ENCODE measurements at places on chromosomes 13 and 19. TPM values are rescaled to one million over a fixed set of nuclear protein-coding genes. Genes with fewer than 3 reads are reported as not detected.

DNA sequence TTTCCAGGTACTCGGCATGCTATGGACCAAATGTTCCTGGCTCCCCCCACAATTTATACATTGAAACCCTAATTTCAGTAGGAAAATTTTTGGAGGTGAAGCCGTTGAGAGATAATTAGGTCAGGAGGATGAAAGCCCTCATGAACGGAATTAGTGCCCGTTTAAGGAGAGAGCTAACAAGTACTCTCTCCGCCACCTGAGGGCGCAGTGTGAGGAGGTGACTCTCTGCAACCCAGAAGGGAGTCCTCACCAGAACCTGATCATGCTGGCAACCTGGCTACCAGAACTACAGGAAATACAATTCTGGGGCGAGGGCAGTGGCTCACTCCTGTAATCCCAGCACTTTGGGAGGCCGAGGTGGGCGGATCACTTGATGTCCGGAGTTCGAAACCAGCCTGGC is 397.8 kb downstream of the SLITRK5 start:
- DNase-seq: no peak

The NLRP9 gene
- 0.07 TPM for polyA plus RNA-seq

DNA sequence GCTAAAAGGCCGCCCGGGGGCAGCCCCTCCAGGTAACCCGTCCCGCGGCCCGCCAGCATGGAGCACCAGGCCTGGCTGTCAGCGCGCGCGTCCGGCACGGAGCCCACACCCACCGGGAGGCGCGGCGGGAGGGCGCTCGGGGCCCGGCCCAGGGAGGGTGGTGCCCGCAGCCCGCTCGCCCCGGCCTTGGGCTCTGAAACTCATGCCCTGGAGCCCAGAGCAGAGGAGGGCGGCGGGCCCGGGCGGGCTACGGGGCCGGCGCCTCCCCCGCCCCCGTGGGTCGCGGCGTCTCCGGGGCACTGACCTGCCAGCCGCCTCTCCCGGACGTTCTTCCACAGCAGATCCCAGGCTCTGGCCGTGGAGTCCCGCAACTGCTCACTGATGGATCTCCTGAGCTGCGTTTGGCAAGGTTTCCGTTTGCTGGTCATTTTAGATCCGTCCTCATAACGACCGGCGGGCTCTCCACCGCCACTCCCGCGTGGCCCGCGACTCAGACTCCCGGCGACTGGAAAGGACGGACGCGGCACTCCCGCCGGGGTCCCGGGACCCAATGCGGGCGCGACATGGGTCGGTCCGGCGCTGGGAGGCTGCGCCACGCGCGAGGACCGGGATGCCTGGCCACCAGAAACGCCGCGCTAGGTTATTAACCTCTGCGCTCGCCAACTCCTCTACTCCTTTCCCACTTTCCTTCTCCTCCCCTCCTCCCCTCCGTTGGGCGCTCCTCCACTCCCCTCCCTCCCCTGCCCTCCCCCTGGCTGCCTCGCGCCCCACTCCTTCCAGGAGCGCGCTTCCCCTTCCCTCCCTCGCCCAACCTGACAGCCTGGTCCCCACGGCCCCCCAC is 64.7 kb upstream of the STARD13 start:
- no peak for DNase-seq

DNA sequence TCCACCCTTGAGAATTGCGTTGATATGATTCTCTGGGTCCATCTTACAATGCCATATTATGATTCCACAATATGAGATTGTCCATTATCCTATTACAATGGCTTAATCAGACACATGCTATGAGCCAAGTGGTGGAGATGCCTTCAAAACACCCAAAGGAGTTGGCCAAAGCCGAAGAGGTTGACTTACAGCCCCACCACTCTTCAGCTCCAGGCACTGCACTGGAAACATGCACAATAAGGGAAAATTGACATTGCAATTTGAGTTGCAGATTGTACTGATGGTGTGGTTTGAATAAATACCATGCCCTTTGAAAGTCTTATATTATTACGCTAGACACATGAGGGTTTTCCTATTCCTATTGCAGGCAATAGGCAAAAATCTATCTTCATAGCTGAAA is 75.4 kb upstream of the TNFSF11 start:
- DNase-seq: no peak

The KIR2DL1 gene
- not detected for polyA plus RNA-seq

Measured in right renal cortex interstitium (tissue), 3 donors.